ENCODE measurements at places on chromosomes 11 and 22.

DNA sequence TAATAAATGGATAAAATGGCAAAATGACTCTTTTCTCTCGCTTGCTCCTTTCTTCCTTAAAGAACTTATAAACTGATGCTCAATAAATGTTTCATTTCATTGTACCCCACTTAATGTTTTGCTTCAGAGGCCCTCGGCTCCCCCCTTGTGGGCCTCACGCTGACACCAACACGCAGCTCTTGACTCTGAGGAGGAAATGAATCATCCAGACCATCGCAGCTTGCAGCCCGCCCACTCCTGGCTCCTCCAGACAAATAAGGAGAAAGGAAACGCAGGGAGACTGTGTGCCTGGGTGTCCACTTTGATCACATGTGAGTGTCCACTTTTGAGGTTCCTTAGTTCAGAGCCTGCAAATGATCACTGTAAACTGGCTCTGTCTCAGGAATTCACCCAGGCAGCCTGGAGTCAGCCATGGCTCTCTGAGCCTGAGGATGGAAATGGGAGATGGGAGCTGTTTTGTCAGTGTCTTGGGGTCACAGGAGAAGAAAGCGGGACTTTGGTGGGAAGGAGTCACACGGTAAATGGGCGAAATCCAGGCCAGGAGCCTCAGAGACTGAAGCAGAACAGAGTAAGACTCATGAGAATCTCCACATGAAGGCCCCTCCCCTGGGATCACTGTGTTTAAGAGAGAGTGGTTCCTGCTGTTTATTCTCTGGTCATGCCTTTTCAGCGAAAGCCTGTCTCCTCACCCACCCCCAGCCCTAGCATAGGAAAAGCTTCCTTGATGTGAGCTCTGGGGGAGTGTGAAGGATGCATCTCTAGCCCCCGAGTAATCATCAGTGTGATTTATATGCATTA, 96.5 kb downstream of the CWC15 start:
- peak; percentile 99 for DNase-seq

DNA sequence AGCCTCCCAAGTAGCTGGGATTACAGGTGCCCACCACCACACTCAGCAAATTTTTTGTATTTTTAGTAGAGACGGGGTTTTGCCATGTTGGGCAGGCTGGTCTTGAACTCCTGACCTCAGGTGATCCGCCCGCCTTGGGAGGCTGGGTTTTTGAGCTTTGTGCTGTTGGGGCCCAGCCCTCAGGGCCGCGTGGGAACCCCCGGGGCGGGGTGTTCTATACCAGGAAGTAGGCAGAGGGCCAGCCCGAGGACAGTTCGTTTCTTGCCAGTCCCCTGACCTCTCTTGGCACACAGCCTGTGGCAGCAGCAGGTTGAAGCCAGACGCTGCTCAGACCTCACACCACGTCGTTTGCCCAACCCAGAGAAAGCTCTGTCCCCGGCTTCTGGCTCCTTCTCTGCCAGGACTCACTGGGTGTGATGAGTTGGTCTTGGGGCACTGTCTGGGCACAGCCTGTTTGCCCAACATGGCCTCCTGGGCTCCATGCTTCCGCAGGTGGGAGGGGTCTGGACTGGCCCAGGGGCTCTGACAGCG, 24.9 kb upstream of the CHKA start:
- DNase-seq: no peak

GRCh38 chr11:121839781-121840180, 276.2 kb downstream of the BLID start:
- no peak for DNase-seq

- DNase-seq: no peak
Measured at GRCh38 chr11:20589796-20590195, 9.6 kb upstream of the SLC6A5 start.

DNA sequence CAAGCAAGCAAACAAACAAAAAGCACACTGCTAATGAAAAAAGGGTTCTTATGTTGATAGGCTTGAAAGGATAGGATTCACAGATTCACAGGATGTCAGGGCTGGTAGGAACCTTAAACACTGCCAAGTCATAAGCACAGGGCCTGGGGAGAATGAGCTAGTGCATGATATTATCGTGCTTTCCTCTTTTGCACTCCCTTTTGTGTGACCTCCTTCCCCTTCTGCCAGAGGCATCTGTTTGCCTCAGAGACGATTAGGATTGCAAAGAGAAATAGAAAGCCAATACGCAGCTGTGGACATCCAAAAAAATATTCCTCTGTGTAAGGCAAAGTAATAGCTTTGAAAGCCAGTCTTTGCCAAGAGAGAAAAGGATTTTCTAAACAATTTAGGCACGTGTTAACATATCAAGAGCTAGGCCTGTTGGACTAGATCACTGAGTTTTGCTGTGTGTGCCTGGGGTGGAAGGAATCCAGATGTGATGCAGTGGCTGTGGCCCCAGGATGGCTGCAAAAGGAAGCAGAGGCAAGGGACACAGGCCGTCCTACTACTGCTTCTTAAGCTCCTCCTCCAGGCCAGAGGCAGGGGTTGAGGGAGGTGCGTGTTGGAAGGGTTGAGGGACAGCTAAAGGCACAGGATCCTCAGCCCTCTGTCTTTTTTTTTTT, 30.6 kb downstream of the MCHR1 start:
- DNase-seq: peak; percentile 82

GRCh38 chr11:64243236-64243854, 2.5 kb downstream of the FKBP2 start:
- DNase-seq: no peak

DNA sequence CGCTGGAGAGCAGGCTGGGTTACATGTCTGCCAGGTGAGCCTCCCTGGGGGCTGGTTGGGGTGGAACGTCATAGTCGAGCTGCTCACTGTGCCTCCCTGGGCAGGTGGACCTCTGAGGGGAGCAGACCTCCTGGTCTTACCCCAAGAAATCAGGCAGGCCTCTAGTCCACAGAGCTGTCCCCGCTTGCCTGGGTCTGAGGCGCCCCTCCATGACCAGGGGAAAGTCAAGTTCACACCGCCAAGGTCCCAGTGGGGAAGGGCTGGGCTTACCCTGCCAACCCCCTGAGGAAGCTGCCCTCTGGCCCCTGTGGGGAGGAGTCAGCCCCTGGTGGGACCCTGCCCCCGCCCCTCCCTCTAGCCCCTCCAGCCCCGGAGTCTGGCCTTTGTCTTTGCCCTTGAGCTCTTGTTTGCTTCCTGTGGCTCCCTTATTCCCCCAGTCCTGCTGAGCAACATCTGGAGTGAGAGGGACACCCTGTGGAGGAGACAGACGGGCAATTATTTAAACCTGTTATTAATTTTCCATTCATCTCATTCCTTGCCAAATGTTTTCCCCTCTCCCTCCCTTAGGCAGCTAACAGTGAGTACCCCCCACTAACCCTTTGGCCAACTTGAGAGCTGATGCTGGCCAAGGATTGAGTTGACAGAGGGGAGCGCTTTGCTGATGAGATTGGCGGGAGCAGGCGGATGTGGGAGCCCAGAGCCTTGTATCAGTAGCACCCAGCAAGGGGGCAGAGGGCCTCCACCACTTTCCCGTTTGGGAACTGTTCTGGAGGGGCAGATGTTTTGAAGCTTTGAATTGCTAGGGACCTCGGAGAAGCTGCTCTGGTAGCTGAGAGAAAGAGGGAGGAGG, 83.4 kb downstream of the CEP164 start:
- DNase-seq: no peak

GRCh38 chr22:38335077-38335476, 17.8 kb upstream of the CSNK1E start:
- peak; percentile 53 for DNase-seq

GRCh38 chr22:26906464-26906863, 249.1 kb downstream of the MIAT start:
- no peak for DNase-seq

GRCh38 chr22:30293026-30293425, 3.7 kb upstream of the CASTOR1 start:
- no peak for DNase-seq

DNA sequence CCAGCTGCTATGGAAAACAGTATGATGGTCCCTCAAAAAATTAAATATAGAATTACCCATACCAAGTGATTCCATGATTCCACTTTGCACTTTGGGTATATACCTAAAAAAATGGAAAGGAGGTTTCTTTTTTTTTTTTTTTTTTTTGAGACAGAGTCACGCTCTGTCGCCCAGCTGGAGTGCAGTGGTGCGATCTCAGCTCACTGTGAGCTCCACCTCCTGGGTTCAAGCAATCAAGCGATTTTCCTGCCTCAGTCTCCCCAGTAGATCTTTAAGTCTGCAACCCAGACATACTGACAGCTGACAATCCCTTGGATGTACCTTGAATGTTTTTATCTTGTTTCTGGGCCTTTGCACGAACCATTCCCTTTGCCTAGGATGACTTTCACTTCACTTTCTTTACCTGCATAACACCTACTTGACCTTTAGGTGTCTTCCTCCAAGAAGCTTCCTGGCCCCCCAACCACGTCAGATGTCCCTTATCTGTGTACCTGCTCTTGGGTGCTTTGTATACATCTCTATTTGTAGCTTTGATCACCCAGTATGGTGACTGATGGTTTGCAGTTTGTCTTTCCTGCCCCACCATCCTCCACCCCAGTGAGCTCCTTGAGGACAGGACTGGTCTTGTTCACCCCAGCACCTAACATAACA, 11.6 kb downstream of the UCP3 start:
- no peak for DNase-seq

GRCh38 chr11:18722293-18722637, 3.7 kb downstream of the IGSF22 start:
- no peak for DNase-seq

GRCh38 chr11:87030458-87031054, 7.2 kb upstream of the TMEM135 start:
- peak; percentile 76 for DNase-seq

- DNase-seq: no peak
Measured at GRCh38 chr11:69369945-69370344, 76.0 kb downstream of the MYEOV start.

DNA sequence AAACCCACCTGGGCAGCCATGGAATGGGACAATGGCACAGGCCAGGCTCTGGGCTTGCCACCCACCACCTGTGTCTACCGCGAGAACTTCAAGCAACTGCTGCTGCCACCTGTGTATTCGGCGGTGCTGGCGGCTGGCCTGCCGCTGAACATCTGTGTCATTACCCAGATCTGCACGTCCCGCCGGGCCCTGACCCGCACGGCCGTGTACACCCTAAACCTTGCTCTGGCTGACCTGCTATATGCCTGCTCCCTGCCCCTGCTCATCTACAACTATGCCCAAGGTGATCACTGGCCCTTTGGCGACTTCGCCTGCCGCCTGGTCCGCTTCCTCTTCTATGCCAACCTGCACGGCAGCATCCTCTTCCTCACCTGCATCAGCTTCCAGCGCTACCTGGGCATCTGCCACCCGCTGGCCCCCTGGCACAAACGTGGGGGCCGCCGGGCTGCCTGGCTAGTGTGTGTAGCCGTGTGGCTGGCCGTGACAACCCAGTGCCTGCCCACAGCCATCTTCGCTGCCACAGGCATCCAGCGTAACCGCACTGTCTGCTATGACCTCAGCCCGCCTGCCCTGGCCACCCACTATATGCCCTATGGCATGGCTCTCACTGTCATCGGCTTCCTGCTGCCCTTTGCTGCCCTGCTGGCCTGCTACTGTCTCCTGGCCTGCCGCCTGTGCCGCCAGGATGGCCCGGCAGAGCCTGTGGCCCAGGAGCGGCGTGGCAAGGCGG, 11.4 kb upstream of the ARHGEF17 start:
- DNase-seq: no peak

DNA sequence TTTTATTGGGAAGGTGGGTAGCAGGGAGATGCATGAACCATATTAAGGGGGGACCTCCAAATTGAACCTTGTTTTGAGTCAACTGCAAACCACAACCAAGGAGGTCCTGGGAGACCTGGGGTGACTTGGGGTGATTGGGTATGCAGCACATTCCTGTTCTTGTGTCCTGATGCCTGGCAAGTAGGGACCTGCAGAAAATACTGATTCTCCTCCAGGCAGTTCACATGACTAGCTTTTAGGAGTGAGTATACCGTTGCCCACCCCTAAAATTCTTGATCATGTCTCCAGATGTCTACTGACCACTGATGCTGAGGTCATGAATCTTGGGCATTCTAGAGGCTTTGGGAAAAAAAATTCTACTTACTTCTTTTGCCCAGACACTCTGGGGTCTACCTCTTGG, 6.3 kb downstream of the EHF start:
- DNase-seq: no peak

DNA sequence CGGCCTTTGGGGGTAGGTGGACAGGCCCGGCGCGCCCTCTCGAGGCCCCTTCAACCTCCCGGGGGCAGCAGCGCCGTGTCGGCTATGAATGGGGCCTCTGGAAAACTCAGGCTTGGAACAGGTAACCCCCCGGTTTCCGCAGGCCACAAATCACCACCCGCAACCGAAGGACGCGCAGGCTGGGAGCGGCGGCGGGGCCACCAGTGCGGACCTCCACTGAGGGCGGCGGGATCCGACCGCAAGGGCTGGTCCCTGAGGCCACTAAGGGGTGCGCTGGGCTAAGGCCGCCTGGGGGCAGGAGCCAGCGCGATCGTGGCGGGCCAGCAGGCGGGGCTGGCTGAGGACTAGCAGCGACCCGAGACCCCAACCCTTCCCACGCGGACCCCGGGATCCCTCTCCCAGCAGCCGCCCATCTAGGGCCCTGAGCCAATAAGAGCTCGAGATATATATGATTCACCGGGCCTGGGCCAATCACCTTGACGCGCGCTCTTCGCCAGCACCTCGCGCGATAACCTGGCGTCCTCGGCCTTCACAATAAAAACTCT, 609 bp upstream of the ATF4 start:
- peak; percentile 100 for DNase-seq

GRCh38 chr11:106998116-106998915, 20.0 kb downstream of the GUCY1A2 start:
- peak; percentile 61 for DNase-seq

GRCh38 chr11:110295531-110296225, 736 bp downstream of the RDX start:
- peak; percentile 68 for DNase-seq

DNA sequence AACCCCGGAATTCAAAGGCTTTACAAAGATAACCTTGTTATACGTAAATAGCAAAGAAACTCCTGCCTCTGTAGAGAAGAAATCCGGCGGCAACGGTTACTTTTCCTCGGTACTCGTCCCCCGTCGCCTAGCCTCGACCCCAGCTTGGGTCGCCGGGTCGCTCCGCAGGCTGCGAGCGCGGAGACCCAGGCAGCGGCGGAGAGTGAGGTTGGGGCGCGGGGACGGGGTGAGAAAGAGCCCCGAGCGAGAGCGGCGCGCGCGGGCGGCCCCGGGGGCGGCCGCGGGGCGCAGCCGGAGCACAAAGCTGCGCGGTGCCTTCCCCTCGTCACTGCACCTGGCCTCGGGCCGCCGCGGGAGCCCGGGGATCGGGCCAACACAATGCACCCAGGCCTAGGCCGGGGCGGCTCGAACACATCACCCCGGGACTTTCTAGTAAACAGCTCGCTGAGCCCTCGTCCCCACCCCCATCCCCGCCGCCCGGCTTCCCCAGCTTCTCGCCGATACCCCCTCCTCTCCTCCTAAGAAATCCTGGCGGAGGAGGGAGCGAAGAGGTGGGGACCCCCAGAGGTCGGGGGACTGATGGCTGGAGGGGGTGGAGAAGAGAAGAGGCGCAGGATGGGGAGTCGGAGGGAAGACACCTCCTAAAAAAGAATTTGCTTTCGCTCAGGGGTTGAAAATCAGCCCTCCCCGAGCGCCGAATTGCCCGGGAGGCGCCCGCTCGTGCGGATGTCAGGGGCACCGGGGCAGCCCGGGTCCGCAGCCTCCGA, 845 bp downstream of the MPPED2 start:
- DNase-seq: no peak

Data from mesenchymal stem cell (in vitro differentiated cells and primary cell).